ENCODE measurements at places on chromosomes 1 and 21. TPM values are rescaled to one million over a fixed set of nuclear protein-coding genes. Genes with fewer than 3 reads are reported as not detected.

GRCh38 chr1:59601811-59602210 is 212.9 kb upstream of the HOOK1 start:
- no peak for DNase-seq

- DNase-seq: no peak
These were observed 98.1 kb downstream of the PLPP3 start for GRCh38 chr1:56481140-56481694.

GRCh38 chr1:58447042-58447441 is 99.5 kb downstream of the OMA1 start:
- DNase-seq: no peak

CTSS gene
- total RNA-seq: 111 TPM

CYP4X1 gene
- total RNA-seq: not detected

SYNC gene
- not detected for total RNA-seq

ST6GALNAC5 gene
- not detected for total RNA-seq

EFCAB7 gene
- 9.6 TPM for total RNA-seq

RBBP4 gene
- 311 TPM for total RNA-seq

Measured in activated CD4-positive, alpha-beta T cell treated with anti-CD3 and anti-CD28 coated beads, Interleukin-2, amount 10 ng/mL, durations not matched to agents 7 days and 5 days (primary cell).